ENCODE measurements at places on chromosomes 7 and 10.
A peak's percentile ranks its signal among the peaks of the same experiment; 100 is the strongest.

GRCh38 chr10:80284522-80284921 lies 4.9 kb downstream of the MAT1A start:
- no peak for DNase-seq

GRCh38 chr10:112426111-112426510 lies 20.6 kb downstream of the ZDHHC6 start:
- no peak for DNase-seq

- DNase-seq, result peak; percentile 5
Measured at GRCh38 chr10:124670849-124671248, 73.3 kb downstream of the FAM53B start.

DNA sequence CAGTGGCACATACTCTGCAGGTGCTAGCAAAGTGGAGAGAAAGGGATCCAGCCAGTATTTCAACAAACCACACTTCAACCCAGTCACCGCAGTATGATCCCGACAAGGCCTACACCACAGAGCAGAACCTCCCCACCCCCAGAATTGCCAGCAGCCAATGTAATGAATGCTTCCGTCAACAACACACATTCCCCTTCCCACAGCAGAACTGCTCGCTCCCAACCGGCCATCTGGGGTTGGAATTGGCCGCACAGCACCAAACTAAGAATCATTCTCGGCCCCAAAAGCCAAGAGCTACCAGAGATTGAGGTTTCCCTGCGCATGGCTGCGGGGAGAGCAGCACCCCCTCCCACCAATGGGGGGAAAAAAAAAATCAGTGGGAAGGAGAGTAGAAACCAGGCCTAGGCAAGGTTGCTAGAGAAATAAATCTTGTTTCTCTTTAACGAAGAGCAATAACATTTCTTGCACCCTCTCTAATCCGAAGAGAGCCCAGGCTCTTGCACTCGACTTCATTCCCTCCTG lies 1.1 kb downstream of the WASL start:
- DNase-seq, result peak; percentile 48

GRCh38 chr7:17732083-17732482 lies 208.2 kb downstream of the SNX13 start:
- DNase-seq, result no peak

DNA sequence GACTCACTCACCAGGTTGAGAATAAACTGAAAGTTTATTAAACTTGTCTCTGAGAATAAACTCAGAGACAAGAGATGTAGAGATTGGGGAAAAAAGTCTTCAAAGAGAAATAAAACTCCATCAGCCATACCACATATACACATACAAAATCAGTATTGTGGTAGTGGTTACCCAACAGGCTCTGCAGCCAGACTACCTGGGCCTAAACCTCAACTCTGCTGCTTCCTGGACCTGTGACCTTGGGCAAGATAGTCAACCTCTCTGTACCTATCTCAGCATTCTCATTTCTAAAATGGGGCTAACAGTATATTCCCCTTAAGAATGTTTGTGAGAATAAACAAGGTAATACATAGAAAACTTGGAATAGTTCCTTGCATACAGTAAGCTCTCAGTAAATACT lies 15.3 kb downstream of the TPK1 start:
- DNase-seq, result no peak

- peak; percentile 34 for DNase-seq
Measured at GRCh38 chr7:5596046-5596895, 172.6 kb upstream of the TNRC18 start.

DNA sequence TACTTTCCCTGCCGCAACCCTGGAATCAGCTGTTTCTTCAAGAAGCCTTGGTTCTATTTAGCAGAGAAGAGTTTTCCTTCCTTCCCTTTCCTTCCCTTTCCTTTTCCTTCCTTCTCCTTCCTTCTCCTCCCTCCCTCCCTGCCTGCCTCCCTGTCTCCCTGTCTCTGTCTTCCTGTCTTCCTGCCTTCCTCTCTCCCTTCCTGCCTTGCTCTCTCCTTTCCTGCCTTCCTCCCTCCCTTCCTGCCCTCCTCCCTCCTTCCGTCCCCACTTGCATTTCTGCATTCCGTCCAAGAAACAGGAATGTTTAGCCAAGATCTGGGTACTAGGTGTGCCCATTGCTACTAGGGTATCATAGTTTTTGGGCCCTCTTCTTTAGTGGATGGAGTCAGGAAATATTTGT lies 21.9 kb downstream of the SND1 start:
- DNase-seq, result no peak

- no peak for DNase-seq
Measured at GRCh38 chr7:1012004-1012715, 29.2 kb downstream of the CYP2W1 start.

GRCh38 chr10:112585126-112585525 lies 138.1 kb downstream of the VTI1A start:
- DNase-seq, result no peak
